Stimulated activated CD8-positive, alpha-beta memory T cell treated with anti-CD3 and anti-CD28 coated beads, Interleukin-12 subunit alpha, Interleukin-12 subunit beta, amount 100 ng/mL, for 4 hours (primary cell): ENCODE measurements at places on chromosomes 5 and 9.
A peak's percentile ranks its signal among the peaks of the same experiment; 100 is the strongest.

DNA sequence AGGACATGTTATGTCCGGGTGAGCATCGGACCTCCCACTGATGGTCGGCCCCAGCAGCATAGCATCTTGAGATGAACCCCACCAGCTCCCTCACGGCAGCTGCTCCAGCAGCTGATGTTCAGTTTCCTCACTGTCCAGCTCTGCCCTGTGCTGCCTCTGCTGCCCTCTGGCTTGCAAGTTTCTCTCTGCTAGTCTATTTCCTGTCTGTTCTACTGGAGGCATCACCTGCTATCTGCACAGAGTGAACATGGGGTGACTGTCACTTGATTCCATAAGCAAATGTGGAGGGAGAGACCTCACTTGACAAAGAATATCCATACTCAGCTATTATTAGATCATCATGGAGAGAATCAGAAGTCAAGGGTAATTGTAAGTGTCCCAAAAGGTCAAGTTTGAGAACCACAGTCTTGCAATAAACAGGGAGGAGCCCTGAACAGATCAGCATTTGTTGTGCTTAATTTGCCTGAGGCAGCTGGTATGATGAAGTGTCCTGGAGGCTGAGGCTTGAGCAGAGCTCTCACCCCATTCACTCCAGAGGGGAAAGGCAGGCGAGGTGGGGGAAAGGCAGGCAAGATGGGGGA lies 702.8 kb downstream of the SEMA5A start:
- no peak for DNase-seq

DNA sequence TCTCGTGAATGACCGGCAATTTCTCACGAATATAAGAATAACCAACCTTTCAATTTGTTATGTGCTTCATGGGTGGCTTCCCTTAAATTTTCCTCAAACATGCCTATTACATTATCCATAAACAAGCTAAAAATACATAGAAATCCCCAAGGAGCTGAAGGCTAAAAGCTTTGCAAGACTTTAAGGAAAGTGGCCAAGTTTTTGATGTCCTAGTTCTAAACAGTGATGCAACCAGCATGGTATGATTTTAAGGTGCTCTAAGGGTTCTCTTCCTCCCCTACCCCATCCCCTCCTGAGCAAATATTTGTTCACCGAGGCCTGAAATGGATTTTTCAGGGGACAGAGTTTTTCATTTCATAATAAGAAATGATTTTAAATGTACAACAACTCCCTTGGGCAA lies 79.8 kb downstream of the RGS7BP start:
- DNase-seq, result no peak

DNA sequence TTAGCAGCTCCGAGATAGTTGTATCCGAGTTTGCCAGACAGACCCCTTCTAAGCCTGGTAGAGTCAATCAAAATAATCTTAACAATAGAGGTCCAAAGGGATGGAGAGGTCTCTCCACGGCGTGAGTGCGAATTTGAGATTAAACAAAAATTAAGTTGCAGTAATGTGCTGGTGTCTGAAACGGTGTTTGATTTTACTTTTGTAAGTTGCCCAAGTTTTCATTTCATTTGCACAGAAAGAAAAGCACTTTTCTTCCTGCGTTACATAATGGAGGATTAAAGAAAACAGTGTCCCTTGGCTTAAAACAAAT lies 1.2 kb downstream of the IRX1 start:
- DNase-seq, result no peak

DNA sequence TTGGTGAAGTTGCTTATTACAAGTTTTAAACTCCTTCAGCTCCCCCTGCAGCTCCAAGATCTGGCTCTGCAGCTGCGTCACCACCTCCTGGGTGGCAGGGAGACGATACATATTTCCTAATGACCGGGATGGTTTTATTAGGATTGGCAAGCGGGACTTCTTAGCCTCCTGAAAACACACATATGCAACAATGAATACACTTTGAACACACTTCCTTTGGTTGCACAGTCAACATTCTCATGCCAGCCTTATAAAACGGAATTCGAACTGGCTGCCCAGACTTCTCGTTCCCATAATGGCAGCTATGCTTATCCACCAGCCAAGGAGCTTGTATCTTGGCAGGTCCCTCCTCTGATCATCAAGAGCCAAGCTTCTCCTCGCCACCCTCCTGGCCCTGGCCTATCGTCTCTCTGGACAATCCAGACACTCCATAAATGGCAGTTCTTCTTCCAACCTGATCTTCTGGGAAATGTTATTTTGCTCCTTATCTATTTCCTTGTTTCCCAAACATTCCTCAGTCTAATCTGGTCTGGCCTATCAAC lies 131.9 kb downstream of the CDK5RAP2 start:
- DNase-seq, result no peak

GRCh38 chr5:116564756-116565490 lies 9.7 kb downstream of the SEMA6A start:
- DNase-seq, result no peak

- no peak for DNase-seq
These were observed 64.0 kb upstream of the RANBP6 start for GRCh38 chr9:6079386-6079785.

DNA sequence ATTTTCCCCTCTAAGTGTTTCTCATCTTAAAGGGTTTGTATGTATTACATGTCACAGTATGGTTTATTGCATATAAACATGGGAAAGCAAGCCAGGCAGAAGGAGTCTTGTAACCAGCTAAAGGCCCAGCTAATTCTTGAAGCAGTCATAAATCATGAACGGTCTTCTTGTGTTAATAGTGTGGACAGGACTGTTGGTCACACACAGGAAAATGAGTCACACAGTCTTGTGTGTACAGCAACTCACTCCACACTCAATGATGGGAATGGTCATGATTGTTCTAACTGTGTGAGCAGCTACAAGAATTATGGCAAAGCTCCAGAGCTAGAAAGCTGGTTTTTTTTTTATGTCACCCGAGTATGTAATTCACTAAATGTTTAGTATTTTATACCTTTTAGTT lies 123.9 kb downstream of the GHR start:
- DNase-seq, result no peak

DNA sequence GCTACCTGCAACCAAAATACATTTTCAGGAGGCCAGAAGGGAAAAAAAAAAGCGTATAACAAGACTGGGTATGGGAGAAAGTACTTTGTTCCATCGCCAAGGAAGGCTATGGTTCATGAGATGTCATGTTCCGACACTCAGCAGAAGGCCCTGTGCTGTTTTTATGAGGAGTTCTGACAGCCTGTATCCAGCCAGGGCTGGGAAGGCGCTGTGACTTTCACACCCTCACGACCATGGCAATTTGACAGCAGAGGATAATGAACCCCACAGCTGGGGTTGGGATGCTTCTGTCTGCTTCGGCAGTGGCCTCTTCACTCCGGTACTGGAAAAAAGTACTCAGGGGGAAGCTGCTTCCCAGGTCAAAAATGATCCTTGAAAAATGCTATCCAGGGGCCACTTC lies 154.4 kb downstream of the PRELID2 start:
- no peak for DNase-seq

- DNase-seq, result peak; percentile 25
These were observed 824 bp downstream of the TMEM245 start for GRCh38 chr9:109118808-109119438.

GRCh38 chr9:133120501-133121197 lies 391 bp downstream of the RALGDS start:
- no peak for DNase-seq
